ENCODE measurements at places on chromosomes 2 and 18. TPM values are rescaled to one million over a fixed set of nuclear protein-coding genes. Genes with fewer than 3 reads are reported as not detected.

DNA sequence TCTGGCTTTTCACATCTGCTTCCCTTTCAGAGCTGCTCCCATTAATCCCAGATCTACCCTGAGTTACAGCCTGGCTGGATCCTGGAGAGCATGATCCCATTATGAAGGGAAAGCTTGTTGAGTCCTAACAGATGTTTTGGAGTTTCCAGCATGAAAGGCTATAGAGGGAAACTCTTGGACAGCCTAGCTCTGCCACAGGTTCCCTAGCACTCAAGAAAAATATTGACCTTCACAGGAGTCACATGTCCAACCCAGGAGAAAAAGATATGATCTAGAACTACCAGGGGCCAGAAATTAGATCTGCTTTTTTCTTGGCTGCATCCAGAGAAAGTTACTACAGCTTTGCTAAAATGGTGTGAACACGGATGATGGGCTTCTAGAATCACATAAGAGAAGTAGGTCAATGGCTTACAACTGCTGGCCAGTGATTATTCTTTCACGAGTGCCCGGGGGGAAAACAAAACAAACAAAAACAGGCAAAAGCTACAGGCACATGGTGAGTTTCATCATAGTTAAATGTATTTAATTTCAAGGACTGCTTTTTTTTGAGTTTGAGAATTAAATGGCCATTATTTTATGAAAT is 15.9 kb downstream of the CCDC93 start:
- no peak for DNase-seq

DNA sequence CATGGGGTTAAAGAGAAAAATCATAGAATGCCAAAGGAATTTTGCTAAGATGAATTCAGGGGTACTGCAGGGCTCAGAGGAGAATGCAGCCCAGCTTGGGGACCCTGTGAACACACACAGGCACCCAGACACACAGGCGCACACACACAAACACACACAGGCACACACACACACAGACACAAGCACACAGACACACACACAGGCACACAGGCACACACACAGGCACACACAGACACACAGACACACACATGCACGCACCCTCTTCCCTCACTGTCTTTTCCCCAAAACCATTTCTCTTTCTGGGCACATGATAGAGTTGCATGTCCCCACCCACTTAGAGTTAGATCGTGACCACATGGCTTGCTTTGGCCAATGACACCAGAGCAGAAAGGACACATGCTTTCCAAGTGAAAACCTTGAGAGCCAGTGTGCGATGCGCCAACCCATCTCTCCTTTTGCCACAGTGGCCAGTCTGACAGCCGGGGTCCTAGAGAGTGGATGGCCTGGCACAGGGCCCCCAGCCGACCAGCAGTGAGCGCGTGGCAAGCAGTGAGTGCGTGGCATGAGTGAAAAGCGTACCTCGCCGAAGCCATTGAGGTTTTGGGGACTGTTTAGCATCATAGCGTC is 163.3 kb downstream of the KLHL29 start:
- DNase-seq = no peak

- no peak for DNase-seq
Observed at GRCh38 chr18:1425679-1426078, 521.0 kb downstream of the ADCYAP1 start.

DNA sequence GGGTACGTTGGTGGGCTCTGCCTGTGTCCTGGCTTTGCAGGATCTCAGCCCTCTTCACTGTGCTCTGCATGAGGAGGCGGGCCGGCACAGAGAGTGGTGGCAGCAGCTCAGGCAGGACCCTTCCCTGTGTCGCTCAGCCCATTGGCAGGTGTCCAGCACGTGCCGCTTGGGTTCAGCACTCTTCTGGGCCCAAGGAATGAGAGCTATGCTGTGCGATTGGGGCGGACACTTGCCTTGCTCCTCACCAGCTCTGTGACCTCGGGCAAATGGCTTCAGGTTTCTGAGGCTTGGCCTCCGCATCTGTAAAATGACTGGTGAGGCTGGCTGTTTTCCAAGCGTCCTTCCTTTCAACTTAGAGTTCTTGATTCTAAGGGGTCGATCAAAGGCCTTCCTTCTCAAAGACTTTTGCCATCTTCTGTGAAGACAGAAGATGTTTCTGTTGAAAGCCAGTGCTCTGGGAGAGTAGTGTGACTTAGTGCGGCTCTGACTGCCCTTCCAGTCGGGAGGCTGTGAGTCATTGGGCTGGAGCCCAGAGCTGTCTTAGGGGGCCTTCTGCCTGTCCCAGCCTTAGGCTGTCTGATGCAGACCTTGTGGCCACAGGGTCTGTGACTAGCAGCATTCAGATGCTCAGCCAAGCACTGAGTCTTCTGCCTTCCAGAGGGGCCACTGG is 35.6 kb downstream of the GLI2 start:
- no peak for DNase-seq

GRCh38 chr2:208854717-208855116 is 448.1 kb downstream of the PTH2R start:
- DNase-seq = no peak

DNA sequence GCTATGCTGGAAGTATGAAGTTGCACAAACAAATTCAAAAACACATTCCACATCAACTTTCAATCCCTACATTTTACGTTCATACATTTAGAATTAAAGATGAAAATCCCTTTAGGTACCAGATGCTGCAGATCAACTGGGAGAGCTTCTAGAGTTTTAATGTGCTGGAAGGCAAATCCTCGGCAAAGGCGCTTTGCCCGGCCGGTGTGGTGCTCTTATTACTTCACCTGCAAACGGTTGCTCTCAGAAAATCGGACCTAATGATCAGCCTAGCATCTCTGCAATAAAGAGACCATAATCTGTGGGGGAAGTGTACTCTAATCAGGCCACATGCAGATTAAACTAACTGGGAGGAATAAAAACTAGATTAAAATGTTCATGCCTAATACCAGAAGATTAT is 513.8 kb downstream of the ZEB2 start:
- DNase-seq = no peak

GRCh38 chr2:241273210-241274020 is 42.1 kb downstream of the HDLBP start:
- DNase-seq = peak; percentile 72

VIT gene
- 17.0 TPM for total RNA-seq

DNA sequence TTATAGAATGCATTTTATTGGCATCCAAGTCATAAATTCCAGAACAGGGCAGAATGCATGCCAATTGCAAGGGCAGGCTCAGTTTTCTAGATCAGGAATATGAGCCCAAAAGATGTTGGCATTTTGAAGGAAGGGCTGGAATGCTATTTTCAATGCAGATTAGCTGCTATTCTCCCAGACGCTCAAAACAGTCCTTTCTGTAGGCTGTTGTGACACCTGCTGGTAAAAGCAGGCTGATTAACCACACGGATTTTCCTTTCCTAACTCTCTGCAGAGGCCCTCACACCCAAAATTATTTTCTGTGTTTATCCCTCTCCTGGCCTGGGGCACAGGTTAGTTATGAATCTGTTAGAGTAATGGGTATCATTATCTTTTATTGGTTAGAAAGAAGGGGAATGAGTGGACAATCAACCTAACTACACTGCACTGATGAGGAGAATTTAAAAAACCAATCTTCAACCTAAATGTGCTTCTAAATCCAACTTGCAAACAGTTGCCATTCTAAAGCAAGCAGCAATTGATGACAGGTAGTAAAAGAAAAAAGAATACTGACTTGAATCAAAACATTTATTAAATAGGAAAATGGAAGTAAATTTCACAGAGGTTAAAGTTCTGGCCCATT is 94.0 kb downstream of the PLA2R1 start:
- DNase-seq = no peak

GRCh38 chr2:160039166-160039903 is 23.1 kb downstream of the PLA2R1 start:
- DNase-seq = peak; percentile 78

- DNase-seq = no peak
Observed at GRCh38 chr18:63741769-63742168, 33.4 kb upstream of the SERPINB7 start.

DNA sequence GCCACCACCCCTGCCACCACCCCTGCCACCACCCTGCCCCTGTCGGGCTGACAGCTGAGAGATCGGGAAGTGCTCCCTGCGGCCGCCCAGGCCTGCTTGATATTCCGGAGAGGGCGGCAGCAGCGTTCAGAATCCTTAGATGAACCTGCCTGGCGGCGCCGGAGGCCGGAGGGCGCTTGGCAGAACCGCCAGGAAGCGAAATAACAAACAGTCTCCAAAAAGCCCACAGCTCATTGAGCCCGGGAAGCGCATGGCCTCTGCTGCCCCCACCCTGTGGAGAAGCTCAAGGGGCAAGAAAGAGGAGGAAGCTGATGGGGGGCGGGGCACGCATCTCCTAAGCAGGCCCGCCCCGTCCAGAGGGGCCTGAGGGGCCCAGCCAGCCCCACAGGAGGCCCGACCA is 92.2 kb upstream of the MBOAT2 start:
- DNase-seq = no peak

LINC00305 gene
- total RNA-seq = not detected

DNA sequence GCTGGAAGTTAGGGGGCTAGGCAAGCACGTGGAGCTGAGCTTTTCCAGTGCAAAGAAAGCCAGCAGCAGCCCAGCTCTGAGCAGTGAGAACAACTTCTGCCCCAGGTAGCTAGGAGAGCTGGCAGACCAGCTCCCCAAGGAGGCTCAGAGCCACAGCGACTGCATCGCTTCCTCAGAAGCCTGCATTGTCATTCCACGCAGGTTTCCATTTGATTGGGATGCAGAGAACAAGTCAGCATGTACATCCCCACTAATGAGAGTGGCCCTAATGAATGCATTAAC is 45.1 kb downstream of the C1QL2 start:
- DNase-seq = peak; percentile 81

PLB1 gene
- total RNA-seq = 8.8 TPM

GRCh38 chr2:100773538-100773937 is 46.4 kb upstream of the NPAS2 start:
- no peak for DNase-seq

RABL2A gene
- total RNA-seq = 10.9 TPM

C1GALT1C1L gene
- 0.52 TPM for total RNA-seq
